ENCODE measurements at places on chromosomes 3 and 15.

DNA sequence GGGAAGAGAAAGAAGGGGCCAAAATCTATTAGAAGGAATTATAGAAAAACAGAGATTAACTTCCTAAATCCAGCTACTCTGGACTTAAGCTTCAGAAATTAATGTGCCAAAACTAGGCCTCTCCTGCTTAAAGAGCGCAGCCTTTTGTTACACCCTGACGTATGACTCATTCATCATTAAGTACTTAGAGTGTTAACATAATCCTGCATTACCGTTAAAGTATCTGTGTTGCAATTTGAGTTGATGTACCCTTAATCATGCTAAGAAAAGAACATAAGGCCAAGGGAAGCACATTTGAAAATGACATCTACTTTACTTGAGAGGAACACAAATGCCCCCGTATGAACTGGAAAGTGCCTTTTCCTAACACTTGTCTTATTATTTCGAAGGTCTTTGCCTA lies 7.9 kb downstream of the HTR3D start:
- H3K4me1 ChIP-seq = no peaks in the 10 kb centered on the region
- no peaks in the 10 kb centered on the region for H3K36me3 ChIP-seq
- H3K27me3 ChIP-seq = no peaks in the 10 kb centered on the region
- no peak overlapping the region for H3K27ac ChIP-seq
- H3K4me3 ChIP-seq = no peak overlapping the region
- no peak for DNase-seq

DNA sequence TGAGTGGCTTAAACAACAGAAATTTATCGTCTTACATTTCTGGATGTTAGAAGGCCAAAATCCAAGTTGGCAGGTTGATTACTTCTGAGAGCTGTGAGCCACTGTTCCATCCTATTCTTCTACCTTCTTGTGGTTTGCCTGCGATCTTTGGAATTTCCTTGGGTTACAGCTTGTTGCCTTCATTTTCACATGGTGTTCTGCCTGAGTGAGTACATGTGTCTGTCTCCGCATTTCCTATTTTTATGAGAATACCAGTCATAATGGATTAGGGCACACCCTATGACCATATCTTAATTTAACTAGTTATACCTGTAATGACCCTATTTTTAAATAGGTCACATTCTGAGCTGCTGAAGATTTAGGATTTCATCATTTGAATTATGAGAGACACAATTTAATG lies 294.3 kb downstream of the CNTN4 start:
- H3K36me3 ChIP-seq = no peaks in the 10 kb centered on the region
- no peak for DNase-seq
- no peak overlapping the region for H3K27ac ChIP-seq
- H3K4me3 ChIP-seq = no peak overlapping the region

DNA sequence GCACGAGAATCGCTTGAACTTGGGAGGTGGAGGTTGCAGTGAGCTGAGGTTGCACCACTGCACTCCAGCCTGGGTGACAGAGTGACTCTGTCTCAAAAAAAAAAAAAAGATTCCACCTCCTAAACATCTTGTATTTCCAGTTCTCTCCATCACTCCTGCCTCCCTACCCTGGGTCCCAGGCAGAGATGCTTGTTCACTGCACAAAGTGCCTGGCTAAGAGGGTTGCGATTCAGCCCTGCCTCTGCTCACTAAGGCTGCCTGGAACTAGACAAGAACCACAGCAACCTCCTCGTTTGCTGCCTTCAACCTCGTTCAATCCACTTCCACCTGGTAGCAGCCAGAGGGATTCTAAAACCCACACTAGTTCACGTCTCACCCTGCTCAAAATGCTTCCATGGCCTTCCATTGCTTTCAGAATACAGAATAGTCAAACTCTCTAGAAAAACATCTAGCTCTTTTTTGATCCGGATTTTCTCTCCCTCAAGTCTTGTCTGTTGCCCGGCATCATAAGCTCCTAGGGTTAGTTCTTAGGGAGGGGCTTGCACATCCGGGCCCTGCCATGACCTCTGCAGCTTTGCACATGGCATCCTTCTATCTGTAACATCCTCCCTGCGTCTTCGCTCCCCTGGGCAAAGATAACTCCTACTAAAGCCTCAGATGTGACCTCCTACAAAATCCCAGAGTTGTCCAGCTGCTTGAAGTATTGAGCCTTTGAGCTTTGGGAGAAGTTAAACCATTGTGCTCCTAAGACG lies 1.0 kb upstream of the MCM2 start:
- H3K36me3 ChIP-seq = peaks cover 2% of the 10 kb centered on the region
- no peak overlapping the region for H3K4me3 ChIP-seq
- no peak overlapping the region for H3K27ac ChIP-seq
- no peaks in the 10 kb centered on the region for H3K27me3 ChIP-seq

- H3K4me1 ChIP-seq = peaks cover 14% of the 10 kb centered on the region
- H3K27ac ChIP-seq = no peak overlapping the region
- no peak overlapping the region for H3K4me3 ChIP-seq
- no peak for DNase-seq
Measured at GRCh38 chr3:58531956-58532355, 5.0 kb downstream of the ACOX2 start.

DNA sequence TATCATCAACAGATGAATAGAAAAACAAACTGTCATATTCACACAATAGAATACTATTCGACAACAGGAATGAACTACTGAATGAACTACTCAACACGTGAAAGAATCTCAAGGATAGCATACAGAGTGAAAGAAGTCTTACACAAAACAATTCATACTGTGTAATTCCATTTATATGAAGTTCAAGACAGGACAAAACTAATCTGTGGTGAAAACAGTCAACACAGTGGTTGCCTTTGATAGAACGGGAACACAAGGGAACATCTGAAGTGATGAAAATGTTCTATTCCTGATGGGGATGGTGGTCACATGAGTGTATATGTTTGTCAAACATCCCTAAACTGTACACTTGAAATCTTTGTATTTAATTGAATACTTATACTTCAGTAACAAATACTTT lies 2.6 kb upstream of the SUSD5 start:
- no peak overlapping the region for H3K27ac ChIP-seq
- DNase-seq = no peak
- H3K4me3 ChIP-seq = no peak overlapping the region
- H3K36me3 ChIP-seq = no peaks in the 10 kb centered on the region

DNA sequence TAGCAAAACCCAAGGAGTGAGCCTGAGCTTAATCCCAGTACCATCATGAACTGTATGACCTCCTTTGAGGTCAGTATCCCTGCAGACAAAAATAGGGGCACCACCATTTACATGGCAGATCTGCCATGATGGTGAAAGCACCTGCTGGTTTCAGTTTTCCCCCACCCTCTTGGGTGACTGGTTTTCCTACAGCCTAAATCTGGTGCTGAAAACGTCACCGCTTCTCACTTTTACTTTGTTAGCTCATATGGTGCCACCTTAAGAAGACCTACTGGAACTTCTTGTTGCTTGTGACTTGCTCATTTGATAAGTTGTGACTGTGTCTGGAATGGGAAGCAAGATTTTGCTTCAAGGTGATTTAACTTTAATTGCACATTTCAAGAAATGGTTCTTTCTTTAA lies 5.1 kb downstream of the PPP1R2 start:
- no peak for DNase-seq
- no peaks in the 10 kb centered on the region for H3K27me3 ChIP-seq
- H3K27ac ChIP-seq = no peak overlapping the region
- H3K4me1 ChIP-seq = peaks cover 12% of the 10 kb centered on the region

DNA sequence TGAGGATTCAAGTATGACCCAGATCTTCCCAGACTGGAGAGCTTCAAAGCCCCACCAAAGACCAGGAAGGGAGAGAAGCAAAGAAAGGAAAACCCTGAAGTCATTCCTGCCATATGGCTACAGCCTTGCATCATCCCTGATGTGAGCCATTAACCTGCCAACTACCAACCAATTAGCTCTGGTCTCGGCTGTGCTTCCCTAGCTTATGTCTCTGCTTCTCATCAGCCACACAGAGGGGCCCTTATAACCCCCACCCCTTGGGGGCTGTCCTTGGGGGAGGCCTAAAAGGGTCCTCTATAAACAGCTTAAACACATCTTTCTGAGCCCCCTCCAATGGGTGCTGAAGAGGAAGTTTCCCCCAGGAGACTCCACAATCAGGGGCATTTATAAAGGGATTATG lies 52.8 kb downstream of the NOX5 start:
- no peak overlapping the region for H3K27ac ChIP-seq
- no peak overlapping the region for H3K4me3 ChIP-seq
- no peaks in the 10 kb centered on the region for H3K36me3 ChIP-seq

GRCh38 chr3:194161131-194162045 lies 25.4 kb downstream of the HES1 start:
- peaks cover 23% of the 10 kb centered on the region for H3K4me1 ChIP-seq
- no peak overlapping the region for H3K27ac ChIP-seq
- peaks cover under 1% of the 10 kb centered on the region for H3K27me3 ChIP-seq
- no peaks in the 10 kb centered on the region for H3K36me3 ChIP-seq
- DNase-seq = no peak
- no peak overlapping the region for H3K4me3 ChIP-seq

DNA sequence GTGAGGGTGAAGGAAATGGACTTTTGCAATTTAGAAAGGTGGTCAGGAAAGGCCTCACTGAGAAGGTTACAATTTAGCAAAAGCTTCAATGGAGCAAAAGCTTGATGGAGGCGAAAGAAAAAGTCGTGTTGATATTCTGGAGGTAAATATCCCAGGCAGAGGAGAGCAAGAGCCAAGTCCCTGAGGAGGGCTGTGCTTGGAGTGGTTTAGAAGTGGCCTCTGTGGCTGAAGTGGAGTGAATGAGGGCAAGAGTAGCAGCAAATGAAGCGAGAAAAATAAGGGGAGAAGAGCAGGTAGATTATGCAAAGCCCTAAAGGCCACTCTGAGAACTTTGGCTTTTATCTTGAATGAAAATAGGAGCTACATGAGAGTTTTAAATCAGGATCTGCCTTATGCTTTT lies 54.1 kb downstream of the GUCA1C start:
- H3K36me3 ChIP-seq = no peaks in the 10 kb centered on the region
- H3K4me1 ChIP-seq = no peaks in the 10 kb centered on the region
- H3K4me3 ChIP-seq = no peak overlapping the region
- no peak overlapping the region for H3K27ac ChIP-seq

DNA sequence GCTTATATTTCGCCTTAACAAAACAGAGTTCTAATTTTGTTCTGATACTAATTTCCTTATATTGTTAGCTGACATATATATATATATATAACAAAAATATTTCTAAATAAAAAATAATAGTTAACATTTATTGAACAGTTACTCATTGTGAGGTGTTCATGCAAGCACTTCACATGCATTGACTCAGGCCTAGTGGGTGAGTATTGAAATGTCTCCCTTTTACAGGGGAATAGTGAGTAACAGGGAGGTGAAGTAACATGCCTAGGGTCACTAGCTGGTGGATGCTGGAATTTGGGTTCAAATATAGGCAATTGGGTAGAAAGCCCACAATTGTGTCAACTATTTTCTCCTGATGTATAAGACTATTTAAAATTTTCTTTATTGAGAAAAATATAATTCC lies 102.6 kb upstream of the ZPLD1 start:
- no peaks in the 10 kb centered on the region for H3K36me3 ChIP-seq
- H3K4me3 ChIP-seq = no peak overlapping the region
- peak; percentile 19 for DNase-seq
- no peaks in the 10 kb centered on the region for H3K27me3 ChIP-seq

DNA sequence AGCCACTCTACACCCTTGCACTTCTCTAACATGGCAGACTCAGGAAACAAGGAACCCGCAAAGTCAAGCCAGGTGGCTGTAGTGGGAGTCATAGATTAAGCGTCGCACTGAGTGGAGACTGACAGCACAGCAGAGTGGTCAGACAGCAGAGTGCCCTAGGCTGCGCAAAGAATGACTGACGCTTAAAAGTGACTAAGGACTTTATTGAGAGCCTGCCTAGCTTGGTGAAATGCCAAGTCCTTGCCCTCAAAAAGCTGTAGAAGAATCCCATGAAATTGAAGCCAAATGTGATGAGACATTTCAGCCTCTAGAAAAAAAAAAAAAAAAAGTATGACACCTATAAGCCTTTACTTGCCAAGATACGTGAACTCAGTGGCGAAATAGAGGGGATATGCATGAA lies 30.2 kb downstream of the NCEH1 start:
- H3K27ac ChIP-seq = no peak overlapping the region
- H3K36me3 ChIP-seq = no peaks in the 10 kb centered on the region
- H3K4me3 ChIP-seq = no peak overlapping the region
- DNase-seq = peak; percentile 62

- no peaks in the 10 kb centered on the region for H3K27me3 ChIP-seq
- H3K4me3 ChIP-seq = no peak overlapping the region
- H3K36me3 ChIP-seq = no peaks in the 10 kb centered on the region
Measured at GRCh38 chr3:96007650-96008195, 806.7 kb upstream of the EPHA6 start.

- peaks cover 52% of the 10 kb centered on the region for H3K4me1 ChIP-seq
- no peak overlapping the region for H3K27ac ChIP-seq
- H3K36me3 ChIP-seq = peaks cover 8% of the 10 kb centered on the region
- no peak for DNase-seq
- H3K27me3 ChIP-seq = no peaks in the 10 kb centered on the region
- no peak overlapping the region for H3K4me3 ChIP-seq
Measured at GRCh38 chr3:43291546-43291945, 5.2 kb downstream of the SNRK start.

- DNase-seq = no peak
- no peaks in the 10 kb centered on the region for H3K27me3 ChIP-seq
- no peak overlapping the region for H3K27ac ChIP-seq
- no peaks in the 10 kb centered on the region for H3K36me3 ChIP-seq
- peaks cover 7% of the 10 kb centered on the region for H3K4me1 ChIP-seq
Measured at GRCh38 chr3:171525437-171525836, 65.2 kb upstream of the TNIK start.

DNA sequence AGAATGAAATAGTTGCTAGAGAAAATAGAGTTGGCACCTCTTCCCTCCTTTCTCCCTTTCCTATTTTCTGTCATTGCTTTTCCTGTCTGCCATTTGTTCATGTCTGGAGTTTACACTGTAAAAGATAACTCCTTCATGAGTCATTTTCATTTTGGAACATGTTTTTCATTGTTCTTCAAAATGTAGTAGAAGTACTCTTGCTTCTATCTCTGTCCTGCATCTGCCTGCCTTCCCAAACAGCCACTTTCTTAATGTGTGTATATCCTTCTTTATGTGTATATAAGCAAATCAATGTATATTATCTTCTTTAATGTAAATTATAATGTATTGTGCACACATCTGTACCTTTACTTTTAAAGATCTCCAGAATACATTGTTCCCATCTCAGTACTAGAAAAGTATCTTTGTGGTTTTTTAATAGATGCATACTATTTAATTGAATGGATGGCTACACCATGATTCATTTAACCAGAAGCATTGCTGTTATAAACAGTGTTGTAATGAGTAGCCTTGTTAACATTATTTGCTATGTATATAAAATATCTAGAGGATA lies 41.1 kb downstream of the TSC22D2 start:
- H3K36me3 ChIP-seq = no peaks in the 10 kb centered on the region

GRCh38 chr3:17384567-17385296 lies 357.7 kb downstream of the TBC1D5 start:
- H3K4me3 ChIP-seq = no peak overlapping the region
- H3K4me1 ChIP-seq = no peaks in the 10 kb centered on the region
- H3K27ac ChIP-seq = no peak overlapping the region
- no peaks in the 10 kb centered on the region for H3K36me3 ChIP-seq
- no peak for DNase-seq
- H3K27me3 ChIP-seq = no peaks in the 10 kb centered on the region

All from keratinocyte (primary cell).